ENCODE measurements at places on chromosomes 2 and 18. TPM values are rescaled to one million over a fixed set of nuclear protein-coding genes. Genes with fewer than 3 reads are reported as not detected.

CBLN2 gene
- polyA plus RNA-seq, result not detected

DNA sequence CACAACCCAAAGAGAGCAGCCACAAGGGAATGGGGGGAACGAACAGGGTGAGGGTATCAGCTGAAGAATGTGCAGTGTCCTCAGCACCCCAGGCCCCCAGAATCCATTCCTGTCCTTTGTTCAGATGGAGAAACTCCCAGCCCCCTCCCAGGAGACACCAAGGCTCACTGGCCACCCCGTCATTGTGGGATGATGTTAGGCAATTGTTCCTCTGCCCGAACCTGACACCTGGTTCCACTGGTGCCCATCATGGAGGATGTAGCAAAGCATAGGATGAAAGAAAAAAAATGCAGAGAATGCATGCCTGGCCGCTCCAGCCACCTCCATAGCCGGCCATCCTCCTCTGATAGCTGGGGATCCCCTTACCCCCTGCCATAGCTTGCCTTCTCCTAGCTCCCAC is 197.3 kb upstream of the TWIST2 start:
- no peaks in the 10 kb centered on the region for H3K27me3 ChIP-seq
- H3K4me1 ChIP-seq, result no peaks in the 10 kb centered on the region
- no peak overlapping the region for H3K27ac ChIP-seq
- no peak for DNase-seq

DNA sequence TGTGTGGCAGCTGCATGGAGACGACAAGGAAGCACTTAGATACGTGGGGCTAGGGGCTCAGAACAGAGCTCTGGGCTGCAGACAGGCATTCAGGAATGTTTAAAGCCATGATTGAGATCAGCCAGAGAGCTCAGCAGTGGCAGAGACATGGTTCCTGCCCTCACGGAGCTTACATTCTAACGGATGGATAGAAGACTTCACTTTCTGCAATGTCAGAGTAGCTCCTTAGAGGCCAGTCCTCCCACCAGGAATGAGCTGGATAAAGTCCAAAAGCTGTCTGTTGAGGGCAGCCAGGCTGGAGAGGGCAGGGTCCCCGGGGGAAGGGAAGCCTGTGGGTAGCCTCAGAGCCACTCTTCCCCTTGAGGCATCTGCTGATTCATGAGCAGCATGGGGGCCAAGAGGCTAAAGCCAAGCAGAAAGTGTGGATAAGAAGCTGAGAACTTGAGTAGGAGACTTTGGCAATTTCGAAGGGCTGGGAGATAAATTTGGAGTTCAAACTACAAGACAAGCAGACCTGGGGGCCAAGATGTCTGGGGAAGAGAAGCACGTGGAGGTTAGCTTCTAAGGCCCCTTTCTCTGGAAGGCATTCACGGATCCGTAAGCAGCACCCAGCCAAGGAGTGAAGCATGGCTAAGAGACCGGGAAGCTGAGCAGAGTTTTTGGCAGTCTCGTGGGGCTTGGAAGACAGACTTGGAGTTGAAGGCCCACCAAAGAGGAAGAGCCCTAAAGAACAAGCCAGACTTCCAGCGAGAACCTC is 9.7 kb upstream of the CIB4 start:
- H3K27ac ChIP-seq, result no peak overlapping the region
- no peaks in the 10 kb centered on the region for H3K27me3 ChIP-seq
- H3K4me3 ChIP-seq, result no peak overlapping the region
- H3K4me1 ChIP-seq, result peaks cover 5% of the 10 kb centered on the region
- no peaks in the 10 kb centered on the region for H3K36me3 ChIP-seq

GRCh38 chr2:18988631-18989232 is 369.7 kb downstream of the OSR1 start:
- no peak overlapping the region for H3K27ac ChIP-seq
- DNase-seq, result peak; percentile 39
- no peaks in the 10 kb centered on the region for H3K36me3 ChIP-seq
- H3K27me3 ChIP-seq, result no peaks in the 10 kb centered on the region
- no peak overlapping the region for H3K4me3 ChIP-seq

DNA sequence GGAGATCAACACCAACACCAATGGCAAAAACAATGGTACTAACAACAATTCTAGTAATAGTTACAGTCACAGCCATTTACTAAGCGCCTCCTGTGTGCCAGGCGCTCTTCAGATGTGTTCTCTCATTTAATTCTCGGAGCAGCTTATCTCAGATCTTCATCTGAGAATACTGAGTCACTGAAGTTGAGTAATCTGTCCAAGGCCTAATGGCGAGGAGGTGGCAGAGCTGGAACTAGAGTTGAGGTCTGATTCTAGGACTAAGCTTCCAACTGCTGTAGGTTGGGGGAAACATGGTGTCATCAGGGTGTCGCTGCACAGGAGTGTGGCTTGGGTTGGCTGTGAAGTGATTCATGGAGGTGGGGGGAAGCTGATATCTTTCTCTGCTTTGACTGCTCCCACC is 156.1 kb downstream of the DYSF start:
- H3K36me3 ChIP-seq, result no peaks in the 10 kb centered on the region
- no peaks in the 10 kb centered on the region for H3K27me3 ChIP-seq
- no peak overlapping the region for H3K27ac ChIP-seq
- H3K4me3 ChIP-seq, result no peak overlapping the region
- no peak for DNase-seq

GRCh38 chr2:98324181-98324580 is 22.1 kb upstream of the CNGA3 start:
- DNase-seq, result no peak
- no peak overlapping the region for H3K4me3 ChIP-seq
- no peak overlapping the region for H3K27ac ChIP-seq
- H3K27me3 ChIP-seq, result no peaks in the 10 kb centered on the region

PIEZO2 gene
- 4.8 TPM for polyA plus RNA-seq

LGALSL gene
- 19.0 TPM for polyA plus RNA-seq

GRCh38 chr2:270861-271260 is 6.1 kb downstream of the ACP1 start:
- peaks cover 16% of the 10 kb centered on the region for H3K4me1 ChIP-seq
- no peak overlapping the region for H3K4me3 ChIP-seq
- H3K27me3 ChIP-seq, result no peaks in the 10 kb centered on the region
- no peak for DNase-seq
- H3K27ac ChIP-seq, result no peak overlapping the region

DNA sequence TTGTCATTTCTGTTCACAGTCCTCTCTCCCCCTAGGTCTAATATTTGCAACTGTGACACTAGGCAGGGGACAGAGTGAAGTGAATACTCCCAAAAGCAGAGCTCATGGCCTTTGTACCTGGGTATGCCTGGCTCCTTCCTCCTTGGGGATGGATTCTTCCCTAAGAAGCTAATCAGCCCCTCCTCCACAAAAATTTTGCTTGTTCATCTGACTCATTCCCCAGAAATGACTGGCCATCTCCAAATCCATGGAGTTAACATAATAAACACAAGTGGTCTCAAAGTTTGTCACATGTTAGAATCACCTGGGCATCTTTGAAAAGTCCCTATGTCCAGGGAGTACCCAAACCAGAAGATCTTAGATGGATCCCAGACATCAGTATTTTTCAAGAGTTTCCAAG is 65.3 kb downstream of the SUCLG1 start:
- H3K27ac ChIP-seq, result no peak overlapping the region
- DNase-seq, result no peak
- no peaks in the 10 kb centered on the region for H3K27me3 ChIP-seq
- no peaks in the 10 kb centered on the region for H3K4me1 ChIP-seq
- H3K4me3 ChIP-seq, result no peak overlapping the region

KCNG3 gene
- polyA plus RNA-seq, result 2.5 TPM

DNA sequence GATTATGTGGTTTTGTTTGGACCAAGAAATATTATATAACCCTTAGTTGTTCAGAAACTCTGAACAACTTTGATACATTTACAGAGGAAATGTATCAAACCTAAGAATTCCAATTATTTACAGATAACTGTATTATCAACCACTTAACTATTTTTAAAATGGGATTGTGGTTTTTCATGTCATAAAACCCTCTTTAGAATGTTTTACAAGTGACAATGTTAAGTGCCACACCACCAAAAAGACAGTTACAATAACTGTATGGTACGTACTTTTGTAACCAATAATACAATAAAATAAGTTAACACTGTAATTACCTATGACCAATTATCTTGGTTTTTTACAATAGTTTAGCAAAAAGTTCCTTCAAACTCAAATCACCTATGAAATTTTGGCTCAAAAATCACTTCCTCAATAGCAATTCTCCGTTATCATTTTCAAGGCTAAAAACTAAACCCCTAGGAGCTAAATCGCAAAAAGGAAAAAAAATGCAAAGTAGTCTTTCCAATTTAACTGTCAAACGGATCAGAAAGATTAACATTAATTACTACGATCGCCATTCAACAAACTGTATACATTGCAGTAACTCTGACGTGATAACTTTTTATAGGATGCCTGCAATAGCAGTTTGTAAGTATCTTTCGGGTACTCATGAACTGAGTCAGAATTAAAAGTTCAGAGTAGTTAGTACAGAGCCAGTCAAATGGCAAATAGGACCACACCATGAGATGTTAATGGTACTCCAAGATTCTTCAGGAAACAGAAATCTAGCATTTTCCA is 1.5 kb downstream of the ROCK1 start:
- no peak overlapping the region for H3K27ac ChIP-seq
- H3K4me1 ChIP-seq, result peaks cover 28% of the 10 kb centered on the region
- peak overlapping the region; percentile 94 for H3K4me3 ChIP-seq
- no peak for DNase-seq
- H3K36me3 ChIP-seq, result no peaks in the 10 kb centered on the region

DNA sequence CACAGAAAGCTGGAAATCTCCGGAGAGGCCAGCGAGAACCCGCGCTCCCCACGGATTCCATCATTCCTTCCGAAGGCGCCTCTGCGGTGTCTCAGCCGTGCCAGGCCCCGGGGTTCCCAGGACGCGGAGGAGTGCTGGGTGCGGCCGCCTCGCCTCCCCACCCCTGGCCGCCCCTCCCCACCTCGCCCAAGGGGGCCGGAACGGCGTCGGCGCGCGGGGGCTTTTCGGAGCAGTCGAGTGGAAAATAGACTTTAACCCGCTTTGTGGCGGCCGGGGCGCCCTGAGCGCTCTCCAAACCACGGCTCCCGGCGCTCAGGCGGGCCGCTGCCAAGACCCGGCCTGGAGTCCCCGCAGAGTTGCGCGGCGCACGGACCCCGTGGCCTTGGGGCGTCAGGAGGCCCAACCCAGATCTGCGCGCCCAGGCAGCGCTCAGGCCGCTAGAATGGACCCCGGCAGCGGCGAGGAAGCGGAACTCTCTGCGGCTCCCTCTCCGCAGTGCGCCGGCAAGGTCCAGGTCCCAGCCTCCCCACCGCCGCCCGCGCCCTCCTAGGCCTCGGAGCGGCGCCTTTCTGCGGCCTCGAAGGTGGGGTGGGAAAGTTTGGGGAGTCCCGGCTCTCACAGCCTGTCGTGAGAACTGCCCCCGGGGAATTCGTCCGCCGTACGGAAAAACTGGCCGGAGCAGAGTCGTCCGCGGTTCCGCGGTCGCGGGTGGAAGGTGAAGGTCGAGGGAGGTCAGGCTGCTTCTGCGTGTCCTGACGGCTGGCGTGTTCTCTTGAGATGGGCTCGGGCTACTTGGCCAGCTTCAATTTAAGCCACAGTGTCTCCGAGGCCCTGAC is 1.2 kb upstream of the EMX1 start:
- peak; percentile 92 for DNase-seq
- H3K4me3 ChIP-seq, result peak overlapping the region; percentile 56
- H3K36me3 ChIP-seq, result no peaks in the 10 kb centered on the region
- H3K27me3 ChIP-seq, result peaks cover 99% of the 10 kb centered on the region

- H3K27me3 ChIP-seq, result no peaks in the 10 kb centered on the region
- H3K4me3 ChIP-seq, result no peak overlapping the region
- H3K27ac ChIP-seq, result no peak overlapping the region
- DNase-seq, result no peak
- no peaks in the 10 kb centered on the region for H3K36me3 ChIP-seq
- no peaks in the 10 kb centered on the region for H3K4me1 ChIP-seq
Measured at GRCh38 chr18:73283788-73284187, 416.0 kb upstream of the NETO1 start.

RANBP2 gene
- polyA plus RNA-seq, result 16.5 TPM

FHOD3 gene
- polyA plus RNA-seq, result 2.7 TPM

DNA sequence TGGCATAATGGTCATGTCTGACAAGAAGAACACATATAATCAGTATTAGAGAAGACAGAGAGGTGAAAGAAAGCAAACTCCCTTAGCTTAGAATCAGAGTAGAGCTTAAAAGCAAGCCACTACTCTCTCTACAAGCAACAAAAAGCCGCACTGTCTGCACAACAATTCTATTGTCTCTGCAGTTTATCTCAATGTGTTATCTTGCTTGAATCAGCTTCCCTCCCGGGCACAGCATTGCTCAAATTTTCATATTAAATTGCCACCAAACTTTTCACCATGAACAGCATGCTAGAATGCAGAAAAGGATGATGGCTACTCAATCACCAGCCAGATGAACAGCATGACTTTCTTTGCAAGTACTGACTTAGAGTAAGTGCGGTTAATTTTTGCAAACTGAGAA is 356.0 kb upstream of the KYNU start:
- no peak overlapping the region for H3K4me3 ChIP-seq
- no peaks in the 10 kb centered on the region for H3K36me3 ChIP-seq
- no peak for DNase-seq
- no peaks in the 10 kb centered on the region for H3K27me3 ChIP-seq
- H3K27ac ChIP-seq, result no peak overlapping the region

SERPINB13 gene
- polyA plus RNA-seq, result not detected

DNA sequence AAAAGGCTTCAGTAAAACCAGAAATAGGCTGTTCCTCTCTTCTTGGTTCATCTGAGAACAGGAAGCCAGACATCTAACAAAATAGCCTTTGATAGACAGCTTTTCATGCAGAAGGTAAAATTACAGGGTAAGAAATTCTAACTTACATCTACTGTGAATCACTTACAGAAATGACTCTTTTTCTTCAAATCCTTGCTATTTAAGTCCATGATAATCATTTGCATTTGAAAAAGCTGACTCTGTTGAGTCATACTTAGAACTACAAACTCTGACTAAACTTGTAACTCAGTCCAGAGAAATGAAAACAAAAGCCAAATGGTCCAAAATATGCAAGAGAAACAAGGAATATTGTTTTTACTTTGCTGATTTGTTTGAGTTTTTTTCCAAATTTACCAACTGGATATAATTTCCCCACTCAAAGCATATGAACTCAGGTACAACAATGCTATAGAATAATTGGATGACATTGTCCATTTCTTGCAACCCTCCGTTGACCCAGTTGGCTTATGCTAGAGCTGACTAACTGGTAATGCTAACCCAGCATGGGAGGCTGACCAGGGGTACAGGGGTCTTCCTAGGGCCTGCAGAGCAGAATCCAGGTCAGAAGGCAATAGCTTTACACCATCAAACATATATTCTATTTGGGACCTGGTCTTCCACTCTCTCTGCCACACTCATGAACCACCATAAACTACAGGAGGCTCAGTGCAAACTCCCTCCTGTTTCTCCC is 18.8 kb upstream of the MREG start:
- H3K4me3 ChIP-seq, result no peak overlapping the region
- no peak overlapping the region for H3K27ac ChIP-seq
- no peak for DNase-seq
- no peaks in the 10 kb centered on the region for H3K4me1 ChIP-seq

RESP18 gene
- polyA plus RNA-seq, result not detected

- H3K4me1 ChIP-seq, result no peaks in the 10 kb centered on the region
- no peak for DNase-seq
- no peak overlapping the region for H3K27ac ChIP-seq
- H3K36me3 ChIP-seq, result no peaks in the 10 kb centered on the region
Measured at GRCh38 chr18:65876310-65876709, 125.5 kb downstream of the CDH7 start.

GRCh38 chr2:118103951-118104940 is 16.0 kb downstream of the INSIG2 start:
- H3K27ac ChIP-seq, result no peak overlapping the region
- H3K4me1 ChIP-seq, result peaks cover 13% of the 10 kb centered on the region
- no peaks in the 10 kb centered on the region for H3K36me3 ChIP-seq
- H3K27me3 ChIP-seq, result no peaks in the 10 kb centered on the region

ACMSD gene
- polyA plus RNA-seq, result 0.11 TPM

Measured in GM23338 (cell line).